Stimulated activated CD4-positive, alpha-beta T cell treated with anti-CD3 and anti-CD28 coated beads, Interleukin-4, amount 100 ng/mL, for 4 hours (primary cell): ENCODE measurements at places on chromosomes 1 and 21.

- DNase-seq = no peak
Observed at GRCh38 chr1:156663178-156663577, 14.0 kb downstream of the NES start.

DNA sequence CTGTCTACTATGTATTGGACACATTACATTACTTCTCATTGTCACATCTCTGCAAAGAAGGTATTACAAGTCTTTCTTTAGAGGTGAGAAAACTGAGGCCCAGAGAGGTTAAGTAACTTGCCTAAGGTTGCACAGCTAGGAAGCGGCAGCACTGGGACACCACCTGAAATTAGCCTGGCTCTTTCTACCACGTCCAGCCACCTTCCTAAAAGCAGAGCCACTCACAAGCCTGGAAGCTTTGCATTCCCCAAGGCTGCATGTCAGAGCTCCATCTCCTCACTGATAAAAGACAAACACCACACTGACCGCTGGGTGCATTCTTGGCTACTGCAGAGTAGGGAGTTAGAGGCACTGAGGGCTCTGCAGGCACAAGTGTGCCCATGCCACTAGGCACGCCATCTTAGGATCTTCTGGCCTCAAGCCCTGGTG, 2.4 kb downstream of the CD247 start:
- DNase-seq = no peak

DNA sequence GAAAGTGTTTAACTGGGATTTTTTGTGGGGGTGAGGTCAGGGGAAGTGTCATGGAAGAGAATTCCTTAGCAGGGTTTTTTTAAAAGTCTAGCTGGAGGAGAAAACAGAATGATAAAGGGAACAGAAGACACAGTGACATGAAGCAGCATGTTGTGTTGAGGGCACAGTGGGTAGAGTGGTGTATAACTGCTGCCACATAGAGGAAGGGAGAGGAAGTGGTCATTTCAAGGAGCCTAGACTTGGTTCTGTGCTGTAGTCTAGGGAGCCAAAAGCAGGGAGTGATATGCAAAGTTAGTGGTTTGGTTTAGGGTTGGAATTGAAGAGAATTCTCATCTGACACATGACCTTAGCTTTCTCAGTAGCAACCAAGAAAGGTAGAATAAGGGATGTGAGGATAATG, 10.2 kb downstream of the EEIG2 start:
- no peak for DNase-seq

- DNase-seq = no peak
Observed at GRCh38 chr1:95407886-95408291, 173.9 kb downstream of the RWDD3 start.

- no peak for DNase-seq
Observed at GRCh38 chr1:36730599-36730998, 247.9 kb upstream of the CSF3R start.

DNA sequence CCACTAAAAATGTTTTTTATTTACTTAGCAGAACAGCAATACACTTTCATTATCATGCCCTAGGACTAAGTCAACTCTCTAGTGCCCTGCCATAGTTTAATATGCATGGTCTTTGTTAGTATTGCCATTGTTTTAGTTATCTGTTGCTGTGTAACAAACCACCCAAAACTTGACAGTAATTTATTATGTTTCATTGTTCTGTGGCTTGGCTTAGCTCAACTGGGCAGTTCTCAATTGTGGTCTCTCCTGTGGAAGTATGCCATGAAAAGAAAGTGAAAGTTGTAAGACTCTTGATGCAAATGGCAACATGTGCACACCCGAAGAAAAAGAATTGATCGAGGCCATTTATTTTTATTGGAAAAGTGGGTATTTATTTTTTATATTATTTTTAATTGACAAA, 206.3 kb upstream of the KCTD3 start:
- no peak for DNase-seq
